ENCODE measurements at places on chromosomes 5 and 9. TPM values are rescaled to one million over a fixed set of nuclear protein-coding genes. Genes with fewer than 3 reads are reported as not detected.

GRCh38 chr5:14374100-14374499 is 207.5 kb upstream of the OTULINL start:
- no peaks in the 10 kb centered on the region for H3K36me3 ChIP-seq
- no peak overlapping the region for H3K27ac ChIP-seq
- no peaks in the 10 kb centered on the region for H3K27me3 ChIP-seq
- DNase-seq, result no peak
- no peak overlapping the region for H3K4me3 ChIP-seq

- no peaks in the 10 kb centered on the region for H3K36me3 ChIP-seq
- no peak for DNase-seq
- no peak overlapping the region for H3K4me3 ChIP-seq
- peaks cover 7% of the 10 kb centered on the region for H3K27me3 ChIP-seq
- H3K27ac ChIP-seq, result no peak overlapping the region
Observed at GRCh38 chr5:146313027-146313426, 25.6 kb upstream of the POU4F3 start.

DNA sequence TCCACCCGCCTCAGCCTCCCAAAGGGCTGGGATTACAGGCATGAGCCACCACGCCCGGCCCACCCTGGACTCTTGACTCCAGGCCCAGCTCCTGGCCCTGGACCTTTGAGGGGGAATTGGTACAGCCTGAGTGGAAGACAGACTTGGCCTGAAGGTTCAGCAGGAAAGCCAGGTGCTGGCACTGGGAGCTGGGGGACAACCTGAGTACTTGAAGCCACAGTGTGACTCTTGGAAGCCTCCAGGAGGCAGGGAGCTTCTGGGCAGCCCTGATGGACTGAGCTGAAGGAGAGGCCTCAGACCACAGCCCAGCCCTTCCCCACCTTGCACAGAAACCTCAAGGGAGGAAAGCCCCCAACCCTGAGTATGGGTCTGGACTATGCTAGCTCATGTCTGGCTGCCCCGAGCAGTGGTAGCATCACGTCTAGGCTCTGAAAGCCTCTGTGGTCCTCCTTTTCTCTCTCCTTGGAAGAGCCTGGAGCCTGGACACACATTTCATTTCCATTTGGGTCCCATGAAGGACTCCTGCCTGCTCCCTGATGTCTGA is 54.1 kb downstream of the RASGEF1C start:
- DNase-seq, result no peak
- no peak overlapping the region for H3K27ac ChIP-seq
- H3K4me3 ChIP-seq, result no peak overlapping the region
- H3K36me3 ChIP-seq, result peaks cover 1% of the 10 kb centered on the region

GRCh38 chr5:157108976-157109375 is at the start of gene HAVCR2:
HAVCR2 (minus strand) TSS chr5:157109044; CDS start chr5:157108983, 61 bp downstream.
- H3K36me3 ChIP-seq, result peaks cover 14% of the 10 kb centered on the region
- H3K27me3 ChIP-seq, result no peaks in the 10 kb centered on the region
- DNase-seq, result peak; percentile 84
- peak within 1 kb of the TSS; percentile 95 for H3K27ac ChIP-seq
- peak within 1 kb of the TSS; percentile 79 for H3K4me3 ChIP-seq

DNA sequence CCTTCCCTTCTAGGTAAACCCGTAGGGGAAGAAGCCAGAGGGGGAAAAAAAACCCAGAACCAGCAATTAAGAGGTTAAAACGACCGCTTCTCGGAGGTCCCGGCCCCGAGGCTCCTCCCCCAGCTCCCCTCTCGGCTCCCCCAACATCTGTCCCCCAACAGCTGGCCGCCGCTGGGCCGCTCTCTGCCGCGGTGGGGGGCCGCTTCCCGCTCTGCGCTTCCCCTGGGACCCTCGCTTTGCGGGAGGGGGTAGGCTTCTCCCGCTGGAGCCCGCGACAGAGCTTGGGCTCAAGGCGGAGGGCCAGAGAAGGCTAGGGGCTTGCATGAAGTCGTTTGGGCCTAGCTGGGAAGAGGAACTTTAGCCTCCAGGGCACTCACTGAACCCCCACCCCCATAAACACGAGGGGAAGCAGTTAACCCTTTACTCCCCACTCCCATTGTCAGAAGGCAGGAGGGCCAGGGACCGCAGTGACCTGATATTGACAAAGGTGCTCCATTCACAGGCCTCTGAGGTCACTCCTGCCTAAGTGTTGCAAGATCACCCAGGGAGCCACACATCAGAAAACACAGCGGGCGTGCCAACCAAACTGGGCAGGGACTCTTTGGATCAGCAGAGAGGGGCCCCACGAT is 7.5 kb downstream of the LHX6 start:
- no peaks in the 10 kb centered on the region for H3K36me3 ChIP-seq
- H3K4me3 ChIP-seq, result no peak overlapping the region
- no peak overlapping the region for H3K27ac ChIP-seq
- H3K27me3 ChIP-seq, result peaks cover 82% of the 10 kb centered on the region
- H3K4me1 ChIP-seq, result peaks cover 26% of the 10 kb centered on the region

- no peaks in the 10 kb centered on the region for H3K4me1 ChIP-seq
- H3K27me3 ChIP-seq, result no peaks in the 10 kb centered on the region
- no peak for DNase-seq
- H3K27ac ChIP-seq, result no peak overlapping the region
Observed at GRCh38 chr5:142904416-142904815, 134.2 kb downstream of the ARHGAP26 start.

DNA sequence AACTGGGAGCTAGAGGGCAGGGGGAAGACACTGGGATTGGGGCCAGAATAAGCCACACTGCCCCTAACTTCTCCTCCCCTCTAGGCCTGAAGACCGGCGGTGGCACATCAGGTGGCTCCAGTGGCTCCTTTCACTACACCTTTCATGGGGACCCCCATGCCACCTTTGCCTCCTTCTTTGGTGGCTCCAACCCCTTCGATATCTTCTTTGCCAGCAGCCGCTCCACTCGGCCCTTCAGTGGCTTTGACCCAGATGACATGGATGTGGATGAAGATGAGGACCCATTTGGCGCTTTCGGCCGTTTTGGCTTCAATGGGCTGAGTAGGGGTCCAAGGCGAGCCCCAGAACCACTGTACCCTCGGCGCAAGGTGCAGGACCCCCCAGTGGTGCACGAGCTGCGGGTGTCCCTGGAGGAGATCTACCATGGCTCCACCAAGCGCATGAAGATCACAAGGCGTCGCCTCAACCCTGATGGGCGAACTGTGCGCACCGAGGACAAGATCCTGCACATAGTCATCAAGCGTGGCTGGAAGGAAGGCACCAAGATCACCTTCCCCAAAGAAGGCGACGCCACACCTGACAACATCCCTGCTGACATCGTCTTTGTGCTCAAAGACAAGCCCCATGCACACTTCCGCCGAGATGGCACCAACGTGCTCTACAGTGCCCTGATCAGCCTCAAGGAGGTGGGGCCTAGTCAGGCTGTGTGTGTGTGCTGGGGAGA is 6.8 kb downstream of the DNAJB5 start:
- no peaks in the 10 kb centered on the region for H3K27me3 ChIP-seq
- H3K4me3 ChIP-seq, result no peak overlapping the region
- no peak overlapping the region for H3K27ac ChIP-seq
- DNase-seq, result no peak
- peaks cover 41% of the 10 kb centered on the region for H3K4me1 ChIP-seq

DNA sequence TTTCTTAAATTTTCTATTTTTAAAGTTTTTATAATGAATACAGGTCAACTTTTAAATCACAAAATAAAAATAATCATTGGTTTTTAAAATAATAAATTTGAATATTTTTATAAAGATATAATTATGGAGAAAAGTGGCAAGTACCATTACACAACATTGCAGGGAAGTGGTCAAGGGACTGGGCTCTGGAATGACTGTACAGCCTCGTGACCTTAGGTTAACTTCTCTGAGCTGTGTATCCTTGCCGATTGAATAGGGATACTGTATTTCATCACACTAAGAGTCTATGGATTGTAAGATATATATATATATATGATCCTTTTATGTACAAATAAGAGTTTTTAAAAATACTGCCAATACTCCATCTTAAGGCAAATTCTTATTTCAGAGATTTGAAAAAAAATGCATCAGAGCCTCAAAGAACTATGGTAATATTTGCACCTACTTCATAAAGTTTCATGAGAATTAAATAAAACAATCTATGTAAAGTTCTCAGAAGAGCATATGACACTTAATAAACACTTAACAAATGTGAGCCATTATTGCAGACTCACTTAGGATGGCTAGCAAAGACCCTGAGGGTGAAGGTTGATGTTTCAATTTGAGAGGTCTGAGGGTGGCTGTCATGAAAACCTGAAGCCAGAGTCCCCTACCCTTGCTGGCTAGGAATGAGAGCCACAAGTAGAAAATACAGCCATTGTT is 136.5 kb downstream of the CCDC192 start:
- no peaks in the 10 kb centered on the region for H3K36me3 ChIP-seq
- no peaks in the 10 kb centered on the region for H3K4me1 ChIP-seq
- no peak overlapping the region for H3K4me3 ChIP-seq
- no peak overlapping the region for H3K27ac ChIP-seq
- DNase-seq, result no peak

DNA sequence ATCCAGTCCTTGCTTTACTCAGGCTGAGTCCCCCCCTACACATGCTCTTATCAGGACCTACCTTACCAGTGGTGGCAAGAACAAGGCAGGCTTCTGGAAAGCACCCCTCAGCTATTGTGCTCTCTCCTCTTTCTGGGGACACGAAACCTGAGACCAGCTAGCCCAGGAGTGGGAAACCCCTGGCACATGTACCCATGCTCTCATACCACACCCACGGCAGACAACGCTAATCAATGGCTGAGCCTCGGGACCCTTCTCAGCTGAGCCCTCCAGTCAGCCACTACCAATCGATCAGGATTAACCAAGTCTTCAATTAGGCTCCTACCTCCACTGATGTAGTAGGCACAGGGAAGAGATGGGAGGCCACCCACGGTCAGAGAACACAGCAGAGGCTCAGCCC is 65.1 kb downstream of the VAV2 start:
- H3K27me3 ChIP-seq, result no peaks in the 10 kb centered on the region
- DNase-seq, result no peak
- H3K36me3 ChIP-seq, result no peaks in the 10 kb centered on the region
- no peak overlapping the region for H3K4me3 ChIP-seq
- H3K27ac ChIP-seq, result no peak overlapping the region
- H3K4me1 ChIP-seq, result no peaks in the 10 kb centered on the region

DNA sequence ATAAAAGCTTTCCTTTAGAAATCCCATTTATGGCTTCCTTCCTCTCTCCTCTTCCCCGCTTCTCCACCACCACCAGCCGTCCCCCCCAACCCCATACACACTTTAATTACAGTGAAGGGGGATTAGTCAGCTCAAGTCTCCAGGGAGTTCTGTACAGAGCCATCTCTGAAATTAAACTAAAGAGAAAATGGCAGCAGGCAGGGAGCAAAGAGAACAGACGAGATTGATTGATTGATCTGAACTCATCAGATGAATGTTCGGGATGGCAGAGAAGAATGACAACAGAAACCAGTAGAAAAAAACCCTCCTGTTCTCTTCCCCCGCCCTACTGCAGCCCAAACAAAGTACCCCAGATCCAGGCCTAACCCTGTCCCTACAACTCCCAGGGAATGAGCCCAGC is 241.7 kb upstream of the PANK3 start:
- H3K27me3 ChIP-seq, result peaks cover 7% of the 10 kb centered on the region
- peaks cover 17% of the 10 kb centered on the region for H3K4me1 ChIP-seq
- H3K4me3 ChIP-seq, result no peak overlapping the region
- no peak for DNase-seq
- H3K36me3 ChIP-seq, result no peaks in the 10 kb centered on the region

The AFAP1L1 gene
- not detected for total RNA-seq

The PCDHB6 gene
- not detected for total RNA-seq

The TRIP13 gene
- total RNA-seq, result 32.4 TPM

The PJA2 gene
- 58.5 TPM for total RNA-seq

The PRELID2 gene
- total RNA-seq, result 4.3 TPM

The EXD3 gene
- 13.5 TPM for total RNA-seq

The DBH gene
- total RNA-seq, result not detected

The PCDHGB6 gene
- 0.07 TPM for total RNA-seq

The KIF12 gene
- not detected for total RNA-seq

The PRRT1B gene
- total RNA-seq, result not detected
